A549 treated with GW870086 at 1 μM for 4 hours (cell line): ENCODE measurements at places on chromosomes 11 and 22. TPM values are rescaled to one million over a fixed set of nuclear protein-coding genes. Genes with fewer than 3 reads are reported as not detected.

The CHRM1 gene
- 0.06 TPM in 2 of 5 replicates, not detected in the others for total RNA-seq

The KLHL35 gene
- 0.71 to 1.5 TPM (median 1.0 TPM) in 5 replicates for total RNA-seq

The CARD18 gene
- total RNA-seq: not detected in 5 replicates

The SLC43A3 gene
- total RNA-seq: 0.26 to 1.3 TPM (median 0.53 TPM) in 5 replicates
